COLO829 (cell line): ENCODE measurements at places on chromosomes 3 and 15.

DNA sequence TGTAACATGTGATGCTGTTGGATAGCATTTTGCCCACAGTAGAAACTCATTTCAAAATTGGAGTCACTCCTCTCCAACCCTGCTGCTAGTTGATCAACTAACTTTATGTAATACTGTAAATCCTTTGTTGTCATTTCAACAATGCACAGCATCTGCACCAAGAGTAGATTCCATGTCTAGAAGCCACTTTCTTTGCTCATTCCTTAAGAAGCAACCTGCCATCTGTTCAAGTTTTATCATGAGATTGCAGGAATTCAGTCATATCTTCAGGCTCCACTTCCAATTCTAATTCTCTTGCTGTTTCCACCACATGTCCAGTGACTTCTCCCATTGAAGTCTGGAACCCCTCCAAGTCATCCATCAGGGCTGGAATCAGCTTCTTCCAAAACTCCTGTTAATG is 42.9 kb downstream of the AKAP13 start:
- DNase-seq = no peak

DNA sequence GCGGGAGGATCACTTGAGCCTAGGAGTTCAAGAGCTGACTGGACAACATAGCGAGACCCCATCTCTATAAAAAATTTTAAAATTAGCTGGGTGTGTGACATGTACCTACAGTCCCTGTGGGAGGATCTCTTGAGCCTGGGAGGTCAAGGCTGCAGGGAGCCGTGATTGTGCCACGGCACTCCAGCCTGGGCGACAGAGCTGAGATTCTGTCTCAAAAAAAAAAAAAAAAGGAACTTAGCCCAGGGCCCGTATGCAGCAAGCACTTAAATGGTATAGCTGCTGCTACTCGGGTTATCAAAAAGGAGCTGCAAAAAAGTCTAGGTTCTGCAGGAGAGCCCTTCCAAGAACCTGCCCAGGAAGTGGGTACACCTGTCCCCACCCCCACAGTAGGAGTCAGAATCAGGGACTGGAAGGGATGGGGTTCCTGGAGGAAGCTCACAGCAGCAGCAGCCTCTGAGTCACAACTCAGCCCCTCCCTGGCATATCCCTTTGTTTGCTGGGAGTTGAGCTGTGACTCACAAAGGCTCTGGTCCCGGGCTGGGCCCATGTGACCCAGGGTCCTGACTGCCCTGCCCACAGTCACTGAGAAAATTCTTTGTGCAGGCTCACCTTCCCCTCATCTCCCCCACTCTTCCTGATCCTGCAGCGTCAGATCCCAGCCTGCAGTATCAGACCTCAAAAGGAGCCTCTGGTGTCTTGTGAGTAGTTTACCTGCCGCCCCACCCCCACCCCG is at the start of gene SPATA12:
SPATA12 (plus strand) TSS at position 576 of the 733 bp plus-strand sequence. CDS start 13,031 bp downstream, outside the sequence.
- DNase-seq = peak; percentile 99

GRCh38 chr3:169454823-169455222 is 208.7 kb downstream of the MECOM start:
- no peak for DNase-seq

DNA sequence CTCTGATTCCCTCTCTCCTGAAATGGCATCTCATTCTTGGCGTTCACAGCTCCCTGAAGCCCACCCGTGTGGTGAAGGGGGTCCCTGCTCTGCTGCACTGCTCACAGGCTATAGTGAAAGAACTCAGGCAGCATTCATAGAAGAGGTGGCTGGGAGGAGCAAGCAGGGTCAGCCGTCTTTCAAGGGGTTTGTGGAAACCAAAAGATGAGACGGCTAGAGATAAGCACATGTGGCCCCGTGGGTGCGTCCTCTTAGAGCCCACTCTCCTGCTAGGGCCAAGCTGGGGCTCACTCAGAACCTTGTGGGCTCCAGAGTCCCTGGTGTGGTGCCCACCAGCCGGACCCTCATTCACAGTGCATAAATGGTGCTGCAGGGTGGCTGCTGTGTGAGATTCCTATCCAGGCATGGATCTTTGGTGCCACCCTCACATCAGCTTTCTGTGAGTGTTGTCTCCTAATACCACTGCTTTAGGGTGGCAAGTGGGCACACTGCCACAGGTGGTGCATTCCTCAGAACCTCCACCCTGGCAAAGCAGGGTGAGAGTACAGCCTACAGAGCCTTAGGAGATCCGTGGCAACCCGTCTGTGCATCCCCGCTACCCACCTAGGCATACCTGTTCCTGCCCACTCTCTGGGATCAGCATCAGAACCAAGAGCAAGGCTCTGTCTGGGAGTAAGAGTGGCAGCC is 11.2 kb upstream of the SEMA4B start:
- no peak for DNase-seq

DNA sequence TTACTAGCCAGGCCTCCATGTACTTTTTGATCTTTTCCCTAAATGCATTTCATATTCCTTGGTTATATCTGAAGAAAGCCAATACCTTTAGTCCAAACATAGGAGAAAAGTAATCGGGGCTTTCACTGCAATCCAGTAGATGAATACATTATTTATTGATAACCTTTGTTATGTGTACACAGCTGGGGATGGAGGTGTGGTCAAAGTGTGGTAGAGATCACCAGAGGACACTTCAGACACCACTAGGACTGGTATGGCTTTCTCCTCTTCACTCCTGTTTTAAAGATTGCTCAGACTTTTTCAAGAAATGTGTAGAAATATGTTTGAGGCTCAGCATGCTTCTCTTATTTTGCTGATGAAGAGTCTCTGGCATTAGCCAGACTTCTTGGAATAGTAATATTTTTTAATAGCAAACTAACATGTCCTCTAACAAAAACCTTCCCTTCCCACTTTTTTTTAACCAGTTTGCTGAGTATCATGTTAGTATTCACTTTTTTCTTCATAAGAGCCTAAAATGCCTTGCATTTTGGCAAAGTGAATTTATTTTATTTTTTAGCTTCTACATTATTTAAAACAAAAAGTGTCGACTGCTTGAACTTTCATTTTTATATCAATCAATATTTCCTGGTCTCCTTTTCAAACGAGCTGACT is 65.6 kb upstream of the MBNL1 start:
- no peak for DNase-seq
